ENCODE measurements at places on chromosomes 11 and 22.

GRCh38 chr11:123558536-123559315 lies 95.7 kb downstream of the SCN3B start:
- no peak for DNase-seq

DNA sequence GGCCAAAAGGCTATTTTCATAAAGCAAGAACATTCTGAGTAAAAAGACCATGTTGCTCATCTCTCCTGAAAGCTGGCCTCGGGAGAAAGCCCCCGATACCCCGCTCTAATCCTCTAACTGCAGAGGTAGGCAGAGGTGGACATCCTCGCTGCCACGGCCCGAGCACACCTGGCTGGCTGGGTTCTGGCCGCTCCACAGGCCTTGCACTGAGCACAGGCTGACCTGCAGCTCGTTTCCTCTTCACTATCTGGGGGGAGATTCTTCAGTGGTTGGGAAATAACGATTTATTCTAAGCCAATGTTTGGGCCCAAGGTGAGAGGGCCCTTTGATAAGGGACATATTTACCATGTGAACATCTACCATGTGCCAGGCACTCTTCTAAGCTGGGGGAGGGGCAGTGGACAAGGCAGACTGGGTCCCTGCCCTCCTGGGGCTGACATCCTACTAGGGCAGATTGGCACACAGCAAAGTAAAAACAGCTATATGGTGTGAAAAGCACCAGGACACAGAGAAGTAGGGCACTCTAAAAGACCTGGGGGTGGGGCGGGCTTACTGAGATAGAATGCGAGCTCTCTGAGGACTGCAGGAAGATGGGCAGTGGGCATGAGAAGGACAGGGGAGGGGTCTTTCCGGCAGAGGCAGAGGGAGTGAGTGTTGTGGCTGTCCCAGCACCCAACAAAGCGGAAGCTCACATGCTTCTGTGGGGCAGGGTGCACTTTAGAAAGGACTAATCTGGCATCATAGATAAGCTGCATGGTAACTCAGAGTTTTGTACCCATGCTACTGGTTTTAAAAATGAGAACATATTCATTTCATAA lies 65.5 kb upstream of the ARFGAP3 start:
- DNase-seq: no peak

DNA sequence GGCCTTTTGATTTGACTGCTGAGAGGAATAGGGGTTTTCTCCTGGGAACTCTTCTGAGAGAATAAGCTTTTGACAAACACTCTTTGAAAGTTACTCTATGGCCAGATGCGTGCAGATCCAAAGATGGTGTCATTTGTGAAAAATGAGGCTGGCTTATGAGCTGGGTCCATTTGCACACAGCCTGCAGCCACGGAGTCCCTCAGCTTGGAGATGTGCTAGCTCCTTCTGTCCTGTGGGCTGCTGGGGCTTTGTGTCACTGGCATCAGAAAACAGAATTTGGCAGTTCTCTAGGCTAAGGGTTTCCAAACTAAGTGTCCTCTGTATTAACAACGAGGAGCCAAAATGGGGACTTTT lies 702.4 kb downstream of the NTM start:
- DNase-seq: no peak

DNA sequence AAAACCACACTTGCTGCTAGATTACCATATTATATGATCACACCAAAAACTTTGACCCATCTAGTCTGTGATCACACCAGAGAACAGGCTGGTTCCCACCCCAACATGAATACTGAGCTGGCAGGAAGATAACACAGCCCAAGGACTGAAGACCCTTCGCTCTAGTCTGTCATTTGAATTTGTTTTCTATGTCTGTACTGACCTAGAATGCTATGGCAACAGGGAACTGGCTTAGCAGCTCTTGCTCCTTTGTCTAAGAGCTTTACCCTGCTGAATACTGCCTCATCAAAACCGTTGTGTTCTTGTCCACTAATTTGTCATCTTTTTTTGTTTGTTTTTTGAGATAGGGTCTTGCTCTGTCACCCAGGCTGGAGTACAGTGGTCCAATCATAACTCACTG lies 420.4 kb downstream of the AASDHPPT start:
- no peak for DNase-seq

GRCh38 chr11:44725757-44726282 lies 942 bp upstream of the TSPAN18 start:
- DNase-seq: no peak

- DNase-seq: no peak
Measured at GRCh38 chr11:30107899-30108298, 91.1 kb upstream of the KCNA4 start.

DNA sequence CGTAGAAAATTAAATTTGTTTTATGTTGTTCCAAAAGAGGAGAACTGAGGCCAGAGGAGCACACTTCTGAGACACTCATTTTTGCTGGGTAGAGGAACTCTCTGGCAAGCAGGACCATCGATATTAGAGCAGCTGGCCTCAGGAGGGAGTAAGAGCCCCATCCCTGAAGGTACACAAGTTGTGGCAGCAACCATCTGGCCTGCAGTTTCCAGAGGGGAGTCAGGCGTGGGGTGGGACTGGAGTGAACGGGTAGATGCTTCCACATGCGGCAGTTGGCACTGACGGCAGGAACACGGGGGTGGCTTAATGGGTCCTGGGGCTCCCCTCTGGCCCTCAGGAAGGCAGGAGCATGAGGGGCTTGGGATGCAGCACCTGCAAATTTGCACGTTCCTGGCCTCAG lies 13.2 kb upstream of the SSTR3 start:
- DNase-seq: no peak

DNA sequence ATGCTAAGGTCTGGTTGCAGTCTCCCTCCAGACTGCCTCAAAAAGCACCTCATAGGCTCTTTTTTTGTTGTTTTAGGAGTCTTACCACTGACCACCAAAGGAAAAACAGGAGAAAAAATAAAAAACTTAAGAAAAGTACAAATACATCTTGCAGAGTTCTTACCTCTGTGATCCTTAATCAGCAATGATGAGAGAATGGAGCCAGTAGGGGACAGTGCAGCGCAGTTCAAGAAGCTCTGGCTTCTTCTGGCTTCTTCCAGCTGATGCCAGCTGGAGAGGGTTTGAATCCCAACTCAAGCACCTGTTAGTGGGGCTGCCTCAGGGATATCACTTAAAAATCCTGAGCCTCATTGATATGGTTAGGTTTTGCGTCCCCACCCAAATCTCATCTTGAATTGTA lies 223.3 kb upstream of the ISX start:
- DNase-seq: no peak

DNA sequence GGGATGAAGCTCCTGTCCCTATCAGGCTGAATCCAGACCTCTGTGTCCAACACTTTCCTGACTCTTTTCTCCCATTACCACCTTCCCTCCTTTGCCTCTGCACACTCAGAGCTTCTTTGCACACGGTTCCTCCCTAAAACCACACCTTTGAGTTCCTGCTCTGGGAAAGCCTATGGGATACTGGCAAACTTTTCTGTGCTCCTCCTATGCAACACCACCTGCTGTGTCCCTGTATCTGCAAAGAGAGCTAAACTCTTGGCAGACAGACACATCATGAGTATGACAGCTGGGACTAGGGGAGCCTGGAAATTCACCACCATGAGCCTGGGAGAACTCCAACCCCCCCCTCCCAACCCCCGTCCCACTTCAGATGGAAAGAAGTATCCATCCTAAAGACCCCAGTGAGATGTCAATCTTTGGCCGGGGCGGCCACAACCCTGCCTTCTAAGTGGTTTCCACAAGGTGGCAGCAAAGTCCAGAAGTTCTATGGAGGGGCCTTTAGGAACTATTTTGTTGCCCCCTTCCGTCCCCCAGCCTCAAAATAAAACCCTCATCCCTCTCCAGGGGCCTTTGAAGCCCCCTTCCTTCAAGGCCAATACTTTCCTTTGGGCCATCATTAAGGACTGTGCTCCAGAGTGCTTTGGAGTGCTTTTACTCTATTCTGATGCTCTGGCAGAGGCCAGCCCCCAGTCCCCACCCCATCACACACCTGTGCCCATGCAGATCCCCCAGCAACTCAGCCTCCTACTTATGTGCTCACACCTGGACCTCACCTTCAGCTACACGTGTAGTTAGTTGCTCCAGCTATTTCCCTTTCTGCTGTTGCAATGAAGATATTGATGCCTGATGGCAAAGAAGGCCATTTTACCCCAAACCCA lies 19.4 kb downstream of the HTR3A start:
- DNase-seq: no peak

- DNase-seq: no peak
Measured at GRCh38 chr11:90241414-90241813, 18.6 kb upstream of the CHORDC1 start.

GRCh38 chr11:119065369-119065768 lies 2.2 kb upstream of the VPS11 start:
- no peak for DNase-seq

- no peak for DNase-seq
Measured at GRCh38 chr11:126719740-126720139, 280.8 kb downstream of the KIRREL3 start.

DNA sequence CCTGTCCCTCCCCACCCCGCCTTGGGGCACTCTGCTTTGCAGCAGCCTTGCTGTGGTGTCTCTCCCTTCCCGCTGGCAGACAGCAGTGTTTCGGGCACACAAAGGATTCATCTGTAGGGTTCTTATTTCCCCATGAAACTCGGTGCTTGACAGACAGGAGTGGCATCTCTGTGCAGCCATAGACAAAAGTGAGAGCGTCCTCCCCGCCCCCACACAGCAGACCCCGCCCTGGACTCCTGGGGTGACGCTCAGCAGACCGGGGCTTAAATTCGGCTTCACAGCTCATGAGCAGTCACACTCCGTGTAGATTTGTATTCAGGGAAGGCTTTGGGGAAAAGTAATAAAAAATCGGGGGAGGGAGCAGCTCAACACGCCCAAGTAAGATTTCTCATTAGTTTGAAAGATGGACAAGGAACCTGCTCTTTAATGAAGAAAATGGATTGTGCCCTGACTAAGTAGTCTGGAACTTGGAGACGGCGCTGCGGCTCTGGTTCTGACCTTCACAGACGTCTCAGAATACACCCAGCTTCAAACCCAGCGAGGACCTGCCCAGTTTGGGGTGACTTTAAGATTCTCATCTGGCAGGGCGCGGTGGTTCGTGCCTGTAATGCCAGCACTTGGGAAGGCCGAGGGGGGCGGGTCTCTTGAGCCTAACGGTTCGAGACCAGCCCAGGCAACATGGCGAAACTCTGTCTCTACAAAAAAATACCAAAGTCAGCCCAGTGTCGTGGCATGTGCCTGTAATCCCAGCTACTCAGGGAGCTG lies 136.0 kb downstream of the CACNA1I start:
- no peak for DNase-seq

GRCh38 chr11:9691865-9692264 lies 28.0 kb downstream of the SWAP70 start:
- no peak for DNase-seq

DNA sequence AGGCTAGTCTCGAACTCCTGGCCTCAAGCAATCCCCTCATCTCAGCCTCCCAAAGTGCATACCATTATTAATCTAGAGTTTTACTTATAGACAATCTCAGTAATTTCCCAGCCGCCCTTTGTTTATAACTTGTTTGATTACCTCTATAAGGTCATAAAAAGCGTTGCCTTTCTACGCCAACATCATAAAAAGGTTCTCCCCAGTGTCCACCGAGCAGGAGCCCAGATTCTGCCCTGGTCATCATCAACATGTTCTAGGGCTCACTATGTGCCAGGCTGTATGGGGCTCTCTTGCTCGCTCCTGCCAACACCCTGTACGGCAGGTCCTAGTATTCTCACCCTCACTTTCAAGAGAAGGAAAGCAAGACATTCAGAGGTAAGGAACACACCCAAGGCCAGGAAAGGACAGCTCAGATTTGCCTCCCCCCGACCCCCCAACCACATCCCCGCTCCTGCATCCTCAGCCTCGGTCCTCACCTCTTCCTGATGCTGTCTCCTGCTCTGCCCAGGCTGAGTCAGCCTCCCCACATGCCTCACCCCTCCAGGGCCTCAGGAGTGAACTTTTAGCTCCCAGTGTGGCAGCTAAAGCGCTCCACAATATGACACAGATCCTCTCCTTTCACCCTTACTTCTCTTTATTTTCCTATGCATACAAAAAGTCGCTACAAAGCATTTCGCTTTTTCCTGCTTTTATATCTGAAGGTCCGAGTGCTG lies 14.3 kb downstream of the ARFGAP3 start:
- no peak for DNase-seq

Data from hypothalamus (tissue), 51 donors.